ENCODE measurements at places on chromosomes 4 and X.

DNA sequence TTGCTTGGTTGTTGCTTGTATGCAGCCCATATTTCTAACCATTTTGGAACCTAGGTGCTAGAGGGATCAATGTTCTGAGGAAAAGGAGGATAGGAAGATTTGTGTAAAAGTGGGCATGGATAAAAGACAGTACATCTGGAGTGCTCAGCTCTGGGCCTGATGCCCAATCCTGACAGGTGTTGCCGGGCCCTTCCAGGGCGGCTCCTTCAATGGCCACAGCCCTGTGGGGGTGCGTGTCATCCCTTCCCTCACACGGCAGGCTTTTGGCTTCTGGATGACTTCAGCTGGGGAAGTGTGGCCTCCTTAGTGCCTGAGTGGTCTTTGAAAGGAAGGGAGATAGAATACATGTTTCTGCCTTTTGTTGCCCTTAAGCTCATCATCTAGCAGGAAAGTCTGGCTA is 47.2 kb downstream of the NELFA start:
- no peak for DNase-seq

DNA sequence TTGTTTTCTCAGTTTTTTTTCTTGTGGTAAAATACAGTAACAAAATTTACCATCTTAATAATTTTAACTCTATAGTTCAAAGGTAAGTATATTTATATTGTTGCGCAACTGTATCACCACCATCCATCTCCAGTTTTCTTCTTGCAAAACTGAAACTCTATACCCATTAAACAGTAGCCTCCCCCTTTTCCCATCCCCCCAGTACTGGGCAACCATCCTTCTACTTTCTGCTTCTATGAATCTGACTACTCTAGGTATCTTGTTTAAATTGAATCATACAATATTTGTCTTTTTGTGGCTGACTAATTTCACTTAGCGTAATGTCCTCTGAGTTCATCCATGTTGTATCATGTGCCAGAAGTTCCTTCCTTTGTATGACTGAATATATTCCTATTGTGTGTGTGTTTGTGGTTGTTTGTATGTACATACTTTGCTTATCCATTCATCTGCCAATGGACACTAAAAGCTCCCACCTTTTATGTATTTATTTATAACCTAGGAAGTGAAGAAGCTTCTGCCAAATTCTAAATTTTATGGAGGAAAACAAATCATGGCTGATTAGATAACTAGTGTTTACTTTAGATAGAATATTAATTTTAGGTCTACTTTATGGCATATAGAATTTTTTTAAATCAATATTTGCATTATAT is 10.0 kb downstream of the ABHD18 start:
- no peak for DNase-seq

DNA sequence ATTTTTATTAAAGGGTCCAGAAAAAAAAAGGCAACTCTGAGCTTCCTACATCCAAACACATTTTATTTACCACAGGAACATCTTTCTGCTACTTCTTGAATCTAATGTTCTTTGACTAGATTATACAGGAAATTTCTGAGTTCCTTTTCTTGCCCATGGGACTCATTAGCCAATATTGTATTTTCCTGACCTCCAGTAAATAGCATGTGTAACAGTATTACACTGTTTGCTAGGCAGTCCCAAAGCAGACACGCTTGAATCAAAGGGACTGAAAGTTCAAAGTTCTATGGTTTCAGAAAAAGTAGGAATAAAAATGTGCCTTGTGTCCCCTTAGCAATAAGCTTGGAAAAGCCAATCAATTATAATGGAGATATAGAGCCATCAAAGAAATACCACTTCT is 57.4 kb downstream of the MOSPD2 start:
- no peak for DNase-seq

DNA sequence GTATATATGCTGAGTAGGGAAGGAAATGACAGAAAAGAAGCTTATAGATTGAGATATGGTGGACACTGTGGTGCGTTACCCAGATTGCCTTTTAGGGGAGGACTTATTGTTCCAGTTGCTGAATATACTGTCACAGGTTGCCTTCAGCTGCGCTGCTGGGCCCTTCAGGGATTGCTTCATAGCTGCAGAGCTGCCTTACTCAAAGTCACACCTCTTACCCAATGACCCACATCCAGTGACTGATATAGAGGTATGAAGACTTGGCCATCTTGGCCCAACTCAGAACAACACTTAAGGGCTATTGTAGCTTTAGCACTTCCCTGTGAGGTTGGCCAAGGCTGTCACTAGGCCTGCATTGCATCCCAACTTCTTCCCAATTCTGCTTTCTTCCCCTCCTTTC is 63.4 kb upstream of the TMEM164 start:
- DNase-seq, result no peak

DNA sequence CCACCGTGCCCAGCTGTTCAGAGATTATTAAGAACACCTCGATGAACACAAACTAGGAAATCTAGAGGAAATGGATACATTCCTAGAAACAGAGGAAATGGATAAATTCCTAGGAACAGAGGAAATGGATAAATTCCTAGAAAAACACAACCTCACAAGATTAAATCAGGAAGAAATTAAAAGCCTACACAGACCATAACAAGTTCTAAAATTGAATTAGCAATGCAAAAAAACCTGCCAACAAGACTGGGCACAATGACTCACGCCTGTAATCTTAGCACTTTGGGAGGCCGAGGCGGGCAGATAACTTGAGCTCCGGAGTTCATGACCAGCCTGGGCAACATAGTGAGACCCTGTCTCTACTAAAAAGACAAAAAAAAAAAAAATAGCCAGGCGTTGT is 13.1 kb upstream of the IDS start:
- DNase-seq, result no peak

- DNase-seq, result no peak
These were observed 41.3 kb upstream of the STAG2 start for GRCh38 chrX:123920105-123920785.

DNA sequence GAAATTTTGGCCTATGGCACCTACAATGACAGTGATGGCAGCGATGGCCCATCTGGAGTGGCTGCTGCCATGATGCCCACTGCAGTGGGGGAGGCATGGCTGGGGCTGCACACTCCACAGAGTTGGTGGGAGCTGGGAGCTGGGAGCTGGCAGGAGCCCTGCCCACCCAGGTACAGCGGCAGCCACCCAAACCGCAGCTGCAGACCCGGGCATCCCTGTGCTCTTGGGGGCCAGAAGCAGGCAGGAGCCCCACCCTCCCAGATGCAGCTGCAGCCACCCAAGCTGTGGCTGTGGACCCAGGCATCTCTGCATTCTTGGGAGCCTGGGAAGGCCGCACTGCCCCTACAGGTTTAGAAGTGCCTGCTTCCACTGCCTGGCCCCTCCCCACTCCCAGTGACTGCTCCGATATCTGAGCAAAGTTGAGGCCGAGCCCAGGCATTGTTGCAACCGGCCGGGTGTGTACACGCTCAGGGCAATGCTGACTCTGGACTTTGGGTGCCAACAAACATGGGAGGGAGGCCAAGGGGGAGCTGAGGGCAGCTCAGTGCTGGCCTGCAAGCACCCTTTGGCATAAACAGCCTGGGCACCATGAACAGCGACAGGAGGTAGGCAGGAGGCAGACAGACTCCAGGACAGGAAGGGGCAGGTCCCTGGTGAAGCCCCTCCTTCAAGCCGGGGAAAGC is 82.8 kb downstream of the PPP4R3C start:
- DNase-seq, result no peak

GRCh38 chrX:16491461-16491860 is 158.5 kb upstream of the S100G start:
- DNase-seq, result no peak

DNA sequence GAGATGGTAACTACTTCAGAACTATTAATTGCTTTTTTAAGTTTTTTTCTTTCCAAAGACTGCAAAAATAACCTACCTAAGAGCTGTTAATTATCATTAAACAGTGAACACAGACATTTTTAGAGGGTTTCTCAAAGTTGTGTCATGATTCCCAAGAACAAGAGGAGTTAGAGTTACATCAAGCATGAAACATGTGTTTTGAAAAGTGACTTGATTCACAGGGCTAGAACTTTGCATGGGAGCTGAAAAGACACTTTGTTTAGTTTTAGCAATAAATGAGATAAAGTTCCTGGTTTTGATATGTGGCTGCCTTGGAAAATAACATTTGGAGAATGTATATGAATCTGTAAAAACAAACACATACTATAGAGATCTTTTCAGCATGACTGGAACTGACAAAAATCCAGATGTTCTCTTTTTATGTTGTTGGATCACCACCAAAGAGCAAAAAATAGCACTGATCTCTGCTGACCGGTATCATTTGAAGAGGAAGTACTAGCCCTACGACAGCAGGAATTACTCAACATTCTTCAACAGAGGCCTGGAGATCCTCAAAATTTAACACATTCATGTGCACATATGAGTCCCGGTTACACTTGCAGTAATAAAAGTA is 173.0 kb upstream of the PCDH18 start:
- DNase-seq, result no peak

Measured in left cardiac atrium (tissue), 4 donors.